ENCODE measurements at places on chromosomes 7 and 10.

DNA sequence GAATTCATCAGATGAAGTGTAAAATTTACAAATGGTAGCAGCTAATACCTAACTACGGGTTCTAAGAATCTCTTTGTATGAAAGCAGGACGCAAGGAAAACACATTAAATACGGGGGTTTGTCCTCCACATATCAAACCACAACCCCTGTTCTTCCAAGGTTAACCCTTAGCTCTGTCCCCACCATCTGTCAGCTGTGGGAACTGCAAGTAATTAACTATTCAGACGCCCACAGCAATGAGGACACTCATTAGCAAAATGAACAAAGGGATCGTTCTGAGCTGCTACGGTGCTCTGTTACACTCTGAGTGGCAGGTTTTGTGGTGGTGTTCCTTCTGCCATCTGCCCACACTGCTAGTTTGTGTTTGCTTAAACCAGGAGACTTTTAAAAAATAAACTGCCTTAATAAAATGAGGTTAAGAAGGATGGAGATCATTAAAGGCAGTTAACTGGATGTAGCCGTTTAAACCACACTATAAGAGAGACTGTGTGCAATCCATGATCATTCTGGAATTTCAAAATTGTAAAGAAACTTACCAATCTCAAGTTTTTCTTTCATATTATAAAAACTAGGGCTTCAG lies 51.4 kb downstream of the C10orf67 start:
- no peak for DNase-seq

- no peak for DNase-seq
Measured at GRCh38 chr7:127346575-127347256, 45.8 kb downstream of the ZNF800 start.

GRCh38 chr10:2469802-2470201 lies 597.5 kb upstream of the PFKP start:
- DNase-seq, result no peak

- DNase-seq, result no peak
Measured at GRCh38 chr7:132102942-132103341, 473.3 kb downstream of the PLXNA4 start.

DNA sequence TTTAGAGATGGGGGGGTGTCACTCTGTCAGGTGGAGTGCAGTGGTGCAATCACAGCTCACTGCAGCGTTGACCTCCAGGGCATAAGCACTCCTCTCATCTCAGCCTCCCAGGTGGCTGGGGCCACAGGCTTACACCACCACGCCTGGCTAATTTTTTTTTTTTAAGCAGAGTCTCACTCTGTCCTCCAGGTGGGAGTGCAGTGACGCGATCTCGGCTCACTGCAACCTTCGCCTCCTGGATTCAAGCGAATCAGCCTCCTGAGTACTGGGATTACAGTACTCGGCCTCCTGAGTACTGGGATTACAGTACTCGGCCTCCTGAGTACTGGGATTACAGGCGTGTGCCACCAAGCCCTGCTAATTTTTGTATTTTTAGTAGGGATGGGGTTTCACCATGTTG lies 23.6 kb upstream of the PPIA start:
- no peak for DNase-seq

- no peak for DNase-seq
Measured at GRCh38 chr7:105141068-105141467, 127.1 kb downstream of the KMT2E start.

Measured in stimulated activated CD4-positive, alpha-beta T cell treated with anti-CD3 and anti-CD28 coated beads, Interleukin-1b, Interleukin-23, amount 100 ng/mL, for 1 hour (primary cell).